Heart right ventricle (tissue), 16 donors: ENCODE measurements at places on chromosomes 6 and 20. TPM values are rescaled to one million over a fixed set of nuclear protein-coding genes. Genes with fewer than 3 reads are reported as not detected.

The MOXD1 gene
- 0.93 TPM for polyA plus RNA-seq

The UST gene
- polyA plus RNA-seq = 3.3 TPM

The FAM162B gene
- 7.5 TPM for polyA plus RNA-seq

The RBM24 gene
- polyA plus RNA-seq = 62.4 TPM

The NKAIN4 gene
- not detected for polyA plus RNA-seq

The CHRNA4 gene
- 0.06 TPM for polyA plus RNA-seq

The OR2J3 gene
- polyA plus RNA-seq = not detected
